ENCODE measurements at places on chromosomes 11 and 22.

- no peak for ATAC-seq
Measured at GRCh38 chr11:129202646-129203045, 10.5 kb upstream of the ARHGAP32 start.

GRCh38 chr11:18594999-18595749 lies 4.4 kb upstream of the MISFA start:
- no peak for ATAC-seq

GRCh38 chr11:33697997-33698396 lies 2.6 kb downstream of the C11orf91 start:
- ATAC-seq: no peak

DNA sequence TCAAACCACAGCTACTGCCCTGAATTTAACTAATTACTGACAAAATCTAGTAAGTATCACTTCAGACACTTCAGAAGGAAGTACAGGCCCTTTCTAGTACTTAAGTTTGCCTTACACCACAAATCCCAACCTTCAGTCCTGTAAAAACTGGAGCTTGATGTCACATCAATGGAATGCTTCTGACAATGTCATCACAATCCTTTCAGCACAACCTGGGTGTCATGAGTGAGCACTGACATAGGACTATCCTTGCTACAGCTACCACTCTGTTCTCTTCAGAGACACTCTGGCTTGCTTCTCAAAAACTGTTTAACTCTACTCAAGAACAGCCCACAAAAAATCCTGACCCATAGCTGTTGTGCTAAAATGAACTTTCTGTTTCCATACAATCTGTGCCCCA lies 108.2 kb downstream of the RRM1 start:
- ATAC-seq: no peak

DNA sequence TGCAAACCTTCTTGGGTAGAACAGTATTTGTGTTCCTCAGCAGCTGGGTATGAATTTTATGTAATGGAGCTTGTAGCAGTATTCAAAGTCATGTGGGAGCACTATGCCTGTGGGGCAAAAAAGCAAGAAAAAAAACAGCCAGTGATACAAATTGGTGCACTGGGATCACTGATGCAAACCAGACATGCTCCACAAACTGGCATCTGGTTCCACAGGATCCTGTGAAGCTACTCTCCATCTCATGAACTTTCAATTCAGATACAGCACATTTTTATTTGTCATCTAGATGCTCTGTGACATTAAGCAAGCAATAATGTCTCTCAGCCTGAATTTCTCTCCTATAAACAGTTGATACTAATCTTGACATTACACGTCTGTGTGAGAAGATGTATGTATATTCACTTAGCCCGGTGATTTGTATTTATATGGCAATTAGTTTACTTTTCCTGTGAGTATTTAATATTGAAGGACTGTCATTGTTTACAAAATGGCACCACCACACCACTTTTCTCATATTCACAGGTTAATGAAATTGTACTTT lies 208.5 kb upstream of the GRIA4 start:
- no peak for ATAC-seq

All from activated CD4-positive, CD25-positive, alpha-beta regulatory T cell treated with anti-CD3 and anti-CD28 coated beads, Interleukin-2, amount 50 U/mL, for 24 hours (primary cell).